ENCODE measurements at places on chromosomes 3 and 15.

DNA sequence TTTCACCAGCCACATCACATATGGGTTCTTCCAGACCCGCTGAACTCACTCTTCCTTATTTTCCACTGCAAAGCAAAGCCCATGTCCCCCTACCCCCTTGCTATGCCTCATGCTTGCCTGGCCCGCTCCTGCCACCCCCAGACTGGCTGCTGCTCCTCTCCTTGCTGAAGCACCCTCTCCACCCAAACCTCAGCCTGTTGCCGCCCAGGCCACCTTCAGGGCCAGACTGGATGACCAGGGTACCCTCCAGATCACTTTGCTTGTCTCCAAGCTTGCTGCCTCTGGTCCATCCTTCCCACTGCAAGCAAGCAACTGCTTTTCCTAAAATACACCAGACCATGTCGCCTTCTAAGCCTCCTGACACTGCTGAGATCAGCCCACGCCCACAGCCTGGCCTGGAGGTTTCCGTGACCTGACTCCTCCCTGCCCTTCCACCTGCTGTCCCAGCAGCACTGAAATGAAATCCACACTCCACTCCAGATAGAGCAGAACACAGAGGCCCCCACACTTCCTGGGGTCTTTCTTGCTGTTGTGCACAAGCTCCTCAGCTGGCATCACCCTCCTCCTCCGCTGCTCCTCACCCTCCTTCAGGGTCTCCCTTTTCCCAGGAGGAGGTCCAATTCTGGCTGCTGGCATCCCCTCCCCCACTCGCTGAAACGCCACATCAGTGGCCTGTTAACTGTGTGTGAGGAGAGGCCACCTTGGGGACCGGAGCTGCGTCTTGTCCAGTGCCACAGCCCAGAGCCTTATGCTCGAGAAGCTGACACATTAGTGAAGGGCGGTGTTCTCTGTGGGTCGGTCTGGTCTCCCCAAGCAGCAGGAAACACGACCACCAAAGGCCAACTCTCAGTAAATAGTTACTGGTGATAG lies 99.1 kb downstream of the ADCY5 start:
- no peak for DNase-seq

DNA sequence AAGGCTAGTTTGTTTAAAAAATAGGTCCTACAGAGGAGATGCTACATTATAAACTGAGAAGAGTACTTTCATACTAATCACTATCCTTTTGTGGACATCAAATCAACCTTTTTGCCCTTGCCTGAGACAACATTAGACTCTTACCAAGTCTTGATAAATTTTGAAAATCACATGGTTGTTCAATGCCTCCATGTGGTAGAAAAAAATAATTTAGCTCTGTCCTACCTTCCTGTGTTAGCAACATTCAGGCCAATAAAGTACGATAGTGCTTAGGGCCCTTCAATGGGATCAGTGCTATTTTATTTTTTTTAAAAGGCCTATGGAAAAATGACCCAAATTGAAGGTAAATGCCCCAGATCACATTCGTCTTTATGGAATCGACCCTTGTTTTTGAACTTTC lies 5.0 kb upstream of the UBE2E1 start:
- DNase-seq: no peak

DNA sequence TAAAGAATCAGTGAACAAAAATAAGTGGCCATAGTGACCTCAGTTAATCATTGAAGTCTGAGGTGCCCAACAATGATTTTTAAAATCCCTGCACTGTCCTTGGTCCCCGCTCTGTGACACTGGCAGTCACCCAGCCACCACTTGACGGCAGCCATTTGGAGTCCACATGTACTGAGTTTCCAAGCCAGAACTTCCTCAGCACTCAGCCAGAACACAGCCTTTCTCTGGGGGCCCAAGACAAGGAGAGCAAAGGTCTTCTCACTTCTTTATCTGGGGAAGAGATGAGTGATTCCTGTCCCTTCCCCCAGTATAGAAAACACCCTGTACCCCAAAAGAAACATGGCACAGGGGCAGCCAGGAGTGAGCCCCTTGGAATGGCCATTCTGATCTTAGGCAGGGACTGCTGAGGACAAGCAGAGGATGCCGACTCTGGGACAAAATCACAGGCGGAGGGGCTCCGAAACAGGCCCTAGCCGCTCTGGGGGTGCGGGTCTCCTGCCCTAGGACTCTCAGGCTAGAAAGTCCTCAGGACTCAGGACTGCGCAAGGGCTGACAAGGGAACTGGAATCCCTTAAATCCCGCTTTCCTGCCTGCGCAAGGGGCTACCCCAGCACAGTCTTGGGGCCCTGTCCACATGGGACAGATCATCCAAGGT lies 12.8 kb downstream of the PAK6 start:
- DNase-seq: no peak

DNA sequence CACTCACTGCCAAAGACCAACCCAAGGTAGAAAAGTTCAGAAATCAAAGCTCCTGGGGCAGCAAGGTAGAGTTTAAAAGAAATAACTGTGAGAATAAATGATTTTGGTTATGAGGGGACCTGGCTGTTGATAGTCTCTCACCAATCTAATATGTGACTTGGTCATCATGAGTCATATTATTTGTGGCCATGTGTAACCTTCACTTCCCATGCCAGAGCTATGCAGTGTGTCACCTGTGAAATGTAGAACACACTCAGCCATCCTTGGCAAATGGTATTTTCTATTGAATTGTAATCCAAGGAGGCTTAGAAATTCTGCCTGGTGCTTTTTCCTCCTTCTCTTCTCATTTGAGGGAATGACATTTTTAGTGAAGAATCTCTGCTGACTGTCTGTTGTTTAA lies 184.2 kb upstream of the STAC start:
- DNase-seq: no peak

DNA sequence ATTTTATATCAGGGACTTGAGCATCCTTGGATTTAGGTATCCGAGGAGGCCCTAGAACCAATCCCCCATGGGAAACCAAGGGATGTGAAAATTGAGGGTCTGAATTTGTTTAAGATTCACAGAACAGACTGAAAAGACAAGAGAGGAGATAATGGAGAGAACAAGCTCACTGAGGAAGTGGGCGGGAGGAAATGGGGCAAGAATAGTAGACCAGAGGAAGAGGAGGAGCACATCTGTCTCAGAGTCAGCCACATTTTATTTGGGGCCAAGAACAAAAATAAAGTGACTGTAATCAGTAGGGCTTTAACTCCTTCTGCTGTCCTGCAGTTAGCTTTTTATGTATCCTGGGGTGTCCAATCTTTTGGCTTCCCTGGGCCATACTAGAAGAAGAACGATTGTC lies 63.8 kb downstream of the BLM start:
- DNase-seq: no peak

DNA sequence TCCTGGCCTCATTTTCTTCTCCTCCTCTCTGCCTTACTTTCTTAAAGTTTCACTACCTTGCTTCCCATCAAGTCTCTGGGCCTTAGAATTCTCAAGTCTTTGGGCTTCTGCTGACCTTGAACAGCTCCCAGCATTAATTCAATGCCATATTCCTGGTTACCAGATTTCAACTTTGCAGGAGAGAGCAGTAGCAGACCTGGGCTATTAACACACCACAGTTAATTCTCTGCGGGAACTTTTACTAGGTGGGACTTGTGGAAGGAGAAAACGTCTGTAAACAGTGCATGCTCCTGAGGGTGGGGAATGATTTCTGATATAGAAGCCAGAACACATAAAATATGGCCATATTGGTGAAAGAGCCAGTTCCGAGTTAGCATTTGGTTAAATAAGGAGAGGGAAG lies 214.6 kb downstream of the MEIS2 start:
- DNase-seq: no peak

DNA sequence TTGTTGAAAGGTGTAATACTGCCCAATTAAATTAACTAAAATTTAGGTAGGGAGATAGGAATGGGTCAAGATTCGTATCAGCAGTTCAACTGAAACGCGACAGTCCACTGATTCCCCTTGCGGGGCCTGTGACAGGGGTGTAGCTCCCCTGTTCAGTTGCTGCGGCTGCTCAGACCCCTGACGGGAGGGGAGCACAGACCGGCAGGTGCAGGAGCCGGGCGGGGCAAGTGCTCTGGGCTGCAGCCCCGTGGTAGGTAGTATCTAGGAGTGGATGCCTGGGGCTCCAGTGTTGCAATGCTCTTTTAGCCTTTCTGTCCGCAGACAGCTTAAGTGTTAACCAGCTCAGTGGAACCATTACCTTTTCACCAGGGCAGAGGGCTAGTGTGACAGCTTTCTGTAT lies 164.9 kb downstream of the ROBO2 start:
- DNase-seq: no peak

Data from activated naive CD4-positive, alpha-beta T cell (primary cell).